Stimulated activated CD4-positive, alpha-beta T cell treated with anti-CD3 and anti-CD28 coated beads, Interleukin-1b, Interleukin-23, amount 100 ng/mL, for 4 hours (primary cell): ENCODE measurements at places on chromosomes 13 and 19.

GRCh38 chr13:30520571-30520970 lies 54.8 kb upstream of the HMGB1 start:
- DNase-seq = no peak

DNA sequence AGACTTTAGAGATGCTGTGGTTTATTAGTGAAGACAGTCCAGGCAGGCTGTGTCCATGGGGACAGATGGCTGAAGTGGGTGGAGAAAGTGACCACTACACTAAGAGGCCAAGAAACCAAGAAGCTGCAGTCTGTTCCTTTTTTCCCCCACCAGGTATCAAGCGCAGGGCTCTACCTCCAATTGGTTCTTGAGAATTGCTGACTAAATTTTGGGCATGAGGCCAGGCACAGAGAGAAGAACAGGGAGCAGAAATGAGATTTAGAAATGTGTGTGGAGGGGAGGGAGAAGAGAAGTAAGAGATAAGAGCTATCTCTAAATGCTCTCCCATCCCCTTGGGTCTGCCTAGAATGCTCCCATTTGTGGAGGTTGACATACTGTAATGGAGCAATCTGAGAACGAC lies 12.3 kb upstream of the CYSLTR2 start:
- DNase-seq = no peak

DNA sequence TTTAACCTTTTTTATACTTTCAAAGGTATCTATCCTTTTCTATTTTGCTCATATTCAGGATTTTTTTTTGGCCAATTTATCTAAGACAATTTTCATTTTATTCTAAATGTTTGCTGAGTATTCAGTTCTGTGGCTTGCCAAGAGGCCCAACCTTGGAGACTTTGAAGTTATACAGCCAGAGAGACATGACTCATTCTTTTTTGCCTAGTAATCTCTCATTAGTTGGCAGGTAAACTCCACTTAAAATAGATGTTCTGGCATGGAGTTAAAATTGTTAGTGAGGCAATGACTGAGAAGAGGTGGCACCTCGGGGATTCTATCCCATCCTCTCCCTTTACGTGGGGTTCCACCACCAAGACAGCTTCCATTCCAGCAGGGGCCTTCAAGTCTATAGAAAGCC lies 213.8 kb downstream of the KCTD12 start:
- no peak for DNase-seq

DNA sequence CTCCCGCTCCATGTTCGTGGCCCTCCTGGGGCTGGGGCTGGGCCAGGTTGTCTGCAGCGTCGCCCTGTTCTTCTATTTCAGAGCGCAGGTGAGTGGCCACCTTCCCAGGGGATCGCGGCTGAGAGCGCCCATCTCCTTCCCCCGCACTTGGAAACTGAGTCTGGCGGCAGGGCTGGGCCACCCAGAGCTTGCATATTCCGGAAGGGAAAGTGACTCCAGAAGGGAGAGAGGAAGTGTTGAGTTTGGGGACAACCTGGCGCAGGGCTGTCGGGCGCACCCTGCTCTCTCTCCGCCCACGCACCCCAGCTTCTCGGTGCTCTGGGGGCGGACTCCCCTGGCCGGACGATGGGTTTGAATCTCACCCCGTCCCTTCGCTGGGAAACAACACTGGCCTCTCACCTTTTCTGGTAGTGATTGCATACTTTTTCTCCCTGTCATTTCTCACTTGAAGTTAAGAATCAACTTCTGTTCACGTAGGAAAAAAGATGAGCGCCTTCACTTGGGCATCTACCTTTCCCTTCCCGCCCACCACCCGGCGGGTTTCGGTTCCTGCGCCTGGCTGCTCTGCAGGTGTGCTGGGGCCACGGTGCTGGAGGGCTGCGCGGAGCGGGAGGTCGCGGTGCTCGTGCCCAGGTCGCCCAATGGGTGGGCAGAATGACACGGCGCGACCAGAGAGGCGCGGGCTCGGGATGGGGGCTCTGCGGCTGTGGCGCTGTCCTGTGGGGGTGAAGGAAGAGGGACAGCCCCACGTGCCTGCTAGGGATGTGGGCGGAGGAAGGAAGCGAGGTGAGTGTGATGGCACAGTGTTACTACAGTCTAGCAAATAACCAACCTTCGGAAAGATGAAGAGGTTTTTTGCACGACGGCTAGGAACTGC lies 721 bp downstream of the TNFSF11 start:
- DNase-seq = peak; percentile 61

DNA sequence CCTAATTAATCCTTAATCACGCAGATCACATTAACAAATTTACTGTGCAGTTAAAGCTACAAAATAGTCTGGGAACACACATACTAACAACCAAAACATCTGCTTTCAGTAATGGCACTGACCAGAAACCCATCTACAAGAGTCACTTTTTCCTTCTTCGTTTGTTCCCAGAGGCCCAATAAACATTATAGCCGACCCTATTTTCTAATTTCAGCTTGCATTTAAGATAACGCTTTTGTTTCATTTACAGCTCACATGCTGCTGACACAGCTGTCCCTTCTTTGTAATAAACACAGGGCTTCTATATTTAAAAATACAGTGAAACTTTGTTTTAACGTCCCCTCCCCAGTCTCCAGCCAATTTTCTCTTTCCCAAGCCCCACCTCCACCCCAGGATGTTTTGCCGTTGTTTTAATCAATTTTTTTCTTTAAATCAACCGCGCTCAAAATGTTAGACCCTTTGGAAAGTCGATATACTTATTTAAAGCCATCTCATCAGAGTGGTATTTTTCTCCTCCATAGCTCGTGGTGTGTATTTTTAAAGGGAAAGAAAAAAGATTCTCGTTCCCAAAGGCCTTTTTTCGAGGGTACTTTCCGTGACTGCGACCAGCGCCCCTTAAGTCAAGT lies 1.7 kb upstream of the WBP4 start:
- no peak for DNase-seq

DNA sequence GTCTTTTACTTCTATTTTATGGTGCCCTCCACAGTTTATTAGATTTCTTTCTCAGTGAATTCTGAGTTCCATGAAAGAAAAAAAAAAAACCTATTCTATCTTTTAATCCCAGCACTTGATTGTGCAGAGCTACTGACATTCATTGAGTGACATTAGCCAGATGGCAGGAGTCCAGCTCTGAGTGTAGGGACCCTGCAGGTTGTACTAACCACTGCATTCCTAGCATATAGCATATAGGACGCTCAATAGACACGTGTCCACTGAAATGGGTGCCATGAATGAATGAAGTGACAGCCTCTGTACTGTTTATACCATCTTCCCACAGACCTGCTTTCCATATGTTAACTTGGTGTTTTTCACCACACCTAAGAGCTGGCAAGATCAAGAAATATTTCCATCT lies 206.3 kb downstream of the RAP2A start:
- DNase-seq = no peak

- no peak for DNase-seq
Observed at GRCh38 chr13:113086031-113086750, 19.4 kb upstream of the F7 start.

- DNase-seq = no peak
Observed at GRCh38 chr19:33722456-33723239, 74.0 kb upstream of the KCTD15 start.

GRCh38 chr13:50644081-50644871 lies 199.2 kb downstream of the DLEU7 start:
- no peak for DNase-seq

- DNase-seq = no peak
Observed at GRCh38 chr19:45767881-45768654, 984 bp downstream of the SIX5 start.

GRCh38 chr19:10920288-10920655 lies 8.2 kb downstream of the YIPF2 start:
- DNase-seq = no peak

DNA sequence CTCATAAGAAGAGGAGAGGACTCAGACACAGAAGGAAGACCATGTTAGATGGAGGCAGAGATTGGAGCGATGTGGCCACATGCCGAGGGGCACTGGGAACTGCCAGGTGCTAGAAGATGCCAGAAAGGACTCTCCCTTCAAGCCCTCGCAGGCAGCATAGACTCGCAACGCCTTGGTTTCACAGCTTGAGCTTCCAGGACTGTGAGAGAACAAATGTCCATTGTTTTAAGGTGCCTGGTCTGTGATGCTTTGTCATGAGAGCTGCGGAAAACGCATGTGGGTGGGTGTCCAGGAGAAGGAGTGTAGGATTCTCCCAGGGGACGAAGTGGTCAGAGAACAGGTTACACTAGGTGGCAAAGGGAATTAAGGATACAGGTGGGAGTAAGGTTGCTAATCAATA lies 125.9 kb upstream of the USP29 start:
- no peak for DNase-seq

DNA sequence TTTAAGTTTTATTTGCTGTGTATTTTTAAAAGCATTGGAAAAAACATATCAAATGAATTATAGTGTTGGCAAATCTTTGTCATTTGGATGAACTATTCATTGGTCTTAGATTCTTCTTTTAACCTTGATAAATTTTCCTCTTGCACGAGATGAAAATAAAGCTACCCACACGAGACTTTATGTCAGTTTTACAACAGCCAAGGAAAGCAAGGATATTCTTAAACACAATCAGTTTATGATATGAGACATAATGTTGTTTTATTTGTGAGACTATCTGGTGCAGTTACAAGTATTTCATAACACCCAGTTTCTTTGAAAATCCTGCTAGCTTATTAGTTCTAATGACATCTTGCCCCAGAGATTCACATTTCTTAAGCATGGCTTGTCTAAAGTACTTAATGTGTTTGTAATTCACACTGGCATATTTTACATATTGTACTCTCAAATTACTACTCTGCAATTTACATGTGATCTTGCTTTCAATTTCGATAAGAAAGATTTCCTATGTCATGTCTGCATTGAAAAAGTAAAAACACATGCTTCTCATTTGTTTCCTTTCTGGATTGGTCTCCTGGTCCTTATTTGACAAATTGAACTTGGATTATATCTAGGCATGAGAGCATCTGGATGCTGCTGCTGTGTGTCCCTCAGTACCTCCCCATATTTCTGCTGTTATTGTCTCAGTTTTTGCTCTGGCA lies 955.5 kb upstream of the PCDH9 start:
- no peak for DNase-seq

GRCh38 chr13:76892488-76892887 lies 6.3 kb upstream of the KCTD12 start:
- no peak for DNase-seq

DNA sequence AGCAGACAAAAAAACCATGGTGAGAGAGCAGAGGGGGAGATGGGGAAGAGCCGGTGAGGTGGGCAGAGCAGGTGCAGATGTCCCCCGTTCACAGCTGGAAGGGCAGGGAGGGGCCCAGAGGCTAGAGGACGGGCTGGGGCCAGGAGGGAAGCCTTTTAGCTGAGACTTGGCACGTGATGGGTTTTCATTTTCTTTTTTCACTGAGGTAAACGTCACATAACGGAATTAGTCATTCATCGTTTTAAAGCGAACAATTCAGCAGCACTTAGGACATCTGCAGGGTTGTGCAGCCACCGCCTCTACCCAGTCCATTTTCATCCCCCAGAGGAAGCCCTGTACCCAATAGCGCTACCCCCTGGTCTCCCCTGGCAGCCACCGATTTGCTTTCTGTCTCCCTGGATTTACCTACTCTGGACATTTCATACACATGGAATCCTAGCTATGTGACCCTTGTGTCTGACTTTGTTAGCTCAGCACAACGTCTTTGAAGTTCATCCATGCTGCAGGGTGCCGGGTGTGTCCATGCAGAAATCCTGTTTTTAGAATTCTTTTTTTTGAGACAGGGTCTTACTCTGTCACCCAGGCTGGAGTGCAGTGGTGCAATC lies 16.0 kb upstream of the EMC10 start:
- DNase-seq = no peak

- no peak for DNase-seq
Observed at GRCh38 chr13:48656608-48657007, 2.9 kb downstream of the CYSLTR2 start.

- DNase-seq = no peak
Observed at GRCh38 chr19:1671716-1672037, 19.3 kb upstream of the TCF3 start.

GRCh38 chr19:31317570-31317969 lies 31.7 kb downstream of the TSHZ3 start:
- DNase-seq = no peak

DNA sequence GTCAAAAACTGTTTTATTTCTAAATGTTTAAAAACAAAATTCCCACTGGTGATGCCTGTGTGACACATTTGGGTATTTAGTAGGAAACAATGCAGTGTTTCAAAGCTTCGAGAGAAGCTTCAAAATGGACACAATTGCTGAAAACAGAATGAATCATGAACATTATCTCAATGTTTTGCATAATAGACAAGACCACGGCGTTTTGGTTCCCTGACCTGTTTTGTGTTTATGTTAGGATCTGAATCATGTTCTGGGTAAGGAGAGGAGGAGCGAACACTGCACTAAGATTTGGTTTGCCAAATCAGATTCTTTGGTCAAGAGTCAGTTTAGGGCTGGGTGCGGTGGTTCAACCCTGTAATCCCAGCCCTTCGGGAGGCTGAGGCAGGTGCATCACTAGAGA lies 42.2 kb downstream of the IFT88 start:
- DNase-seq = no peak

DNA sequence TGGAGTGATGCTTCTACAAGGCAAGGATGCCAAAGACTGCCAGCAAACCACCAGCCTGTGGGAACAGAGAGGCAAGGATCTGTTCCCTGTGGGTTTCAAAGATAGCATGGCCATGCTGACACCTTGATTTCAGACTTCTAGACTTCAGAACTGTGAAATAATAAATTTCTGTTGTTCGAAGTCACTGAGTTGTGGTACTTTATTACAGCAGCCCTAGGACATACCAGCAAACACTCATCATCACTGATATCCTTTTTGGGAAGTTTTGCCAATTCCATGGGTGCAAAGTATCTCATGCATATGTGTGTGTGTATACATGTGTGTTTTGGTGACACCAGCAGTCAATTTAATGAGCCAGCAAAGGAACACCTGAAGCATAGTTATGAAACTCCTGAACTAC lies 21.0 kb downstream of the LMO7 start:
- no peak for DNase-seq

GRCh38 chr13:34466301-34466700 lies 475.8 kb upstream of the NBEA start:
- DNase-seq = no peak

DNA sequence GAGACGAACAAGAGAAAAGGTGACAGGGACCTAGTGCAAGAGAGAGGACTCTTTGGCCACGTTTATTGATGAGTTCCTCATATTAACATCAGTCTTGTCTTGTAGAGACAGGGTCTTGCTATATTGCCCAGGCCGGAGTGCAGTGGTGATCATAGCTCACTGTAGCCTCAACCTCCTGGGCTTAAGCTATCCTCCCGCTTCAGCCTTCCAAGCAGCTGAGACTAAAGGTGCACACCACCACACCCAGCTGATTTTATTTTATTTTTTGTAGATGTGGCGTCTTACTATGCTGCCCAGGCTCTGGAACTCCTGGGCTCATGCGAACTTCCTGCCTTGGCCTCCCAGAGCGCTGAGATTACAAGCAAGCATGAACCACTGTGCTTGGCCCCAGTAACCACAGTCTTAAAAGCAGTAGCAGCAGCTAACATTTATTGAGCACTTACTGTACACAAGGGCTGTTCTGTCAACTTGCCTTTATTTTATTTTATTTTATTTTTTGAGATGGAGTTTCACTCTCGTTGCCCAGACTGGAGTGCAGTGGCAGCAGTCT lies 1.1 kb upstream of the SH2D3A start:
- no peak for DNase-seq

- DNase-seq = no peak
Observed at GRCh38 chr19:40805258-40805868, 6.4 kb downstream of the EGLN2 start.
